ENCODE measurements at places on chromosomes 4 and X.

- no peak for DNase-seq
Observed at GRCh38 chr4:1410491-1411325, 4.5 kb upstream of the NKX1-1 start.

- DNase-seq: no peak
Observed at GRCh38 chr4:127844601-127845116, 36.0 kb upstream of the PLK4 start.

- no peak for DNase-seq
Observed at GRCh38 chrX:135086197-135086854, 34.0 kb downstream of the ETDB start.

GRCh38 chr4:166198516-166199310, 325.7 kb downstream of the TLL1 start:
- no peak for DNase-seq

GRCh38 chrX:152641256-152641875, 3.7 kb downstream of the GABRQ start:
- no peak for DNase-seq

DNA sequence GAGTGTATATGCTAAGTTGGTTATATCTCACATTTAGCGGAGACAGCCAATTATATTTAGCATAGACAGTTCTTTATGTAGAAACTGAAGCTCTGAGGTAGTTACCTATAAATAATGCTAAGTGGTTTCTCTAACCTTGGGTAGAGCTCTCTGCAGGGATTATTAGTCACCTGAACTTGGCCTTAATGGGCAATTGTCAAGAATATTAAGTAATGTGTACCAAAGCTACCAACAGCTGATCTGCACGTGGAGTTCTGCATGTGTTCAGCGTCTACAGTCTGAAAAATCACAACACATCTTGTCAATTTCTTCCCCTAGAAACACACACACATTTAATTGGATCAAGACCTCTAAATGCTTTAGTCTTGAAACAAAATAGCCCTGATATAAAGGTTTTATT, 740.6 kb upstream of the FAM241A start:
- DNase-seq: no peak

GRCh38 chr4:155339588-155339987, 37.2 kb downstream of the MAP9 start:
- no peak for DNase-seq

DNA sequence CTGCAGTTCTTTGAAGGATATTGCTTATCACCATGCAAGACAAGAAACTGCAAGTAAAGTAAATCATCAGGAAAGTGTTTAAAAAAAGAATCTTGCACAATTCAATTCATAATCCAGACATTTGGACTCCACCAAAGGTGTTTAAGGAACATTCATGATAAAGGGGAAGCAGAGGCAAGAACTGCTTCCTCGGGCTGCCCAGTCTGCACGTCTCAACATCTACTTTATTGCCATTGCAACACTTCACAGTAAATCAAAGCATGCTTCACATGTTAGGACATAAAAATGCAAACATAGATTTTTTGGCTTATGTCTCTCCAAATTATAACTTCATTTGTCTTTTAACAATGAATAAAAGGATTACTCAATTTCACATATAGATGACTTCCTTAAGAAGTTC, 42.5 kb downstream of the MID1 start:
- no peak for DNase-seq
